Stimulated activated CD8-positive, alpha-beta memory T cell treated with anti-CD3 and anti-CD28 coated beads, Interleukin-15, amount 100 ng/mL, for 1 hour (primary cell): ENCODE measurements at places on chromosomes 13 and 19.

GRCh38 chr13:64347664-64348063, 2882.5 kb downstream of the PCDH9 start:
- no peak for DNase-seq

DNA sequence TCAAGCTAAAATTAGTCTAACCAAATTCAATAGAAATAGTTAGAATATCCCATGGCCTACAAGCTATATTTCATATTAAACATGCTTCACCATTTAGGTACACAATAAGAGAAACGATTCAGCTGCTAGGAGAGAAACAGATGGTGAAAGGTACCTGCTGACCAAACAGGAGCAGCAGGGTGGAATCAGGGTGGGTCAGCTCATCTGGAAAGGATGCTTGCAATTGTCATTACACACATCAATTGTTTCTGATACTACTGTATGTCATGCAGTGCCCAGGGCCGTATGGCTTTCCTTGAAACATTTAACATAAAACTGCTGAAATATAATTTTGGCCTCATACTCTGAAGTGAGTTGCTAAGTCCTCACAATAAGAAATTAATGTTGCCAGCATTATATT, 776.0 kb downstream of the DACH1 start:
- no peak for DNase-seq

DNA sequence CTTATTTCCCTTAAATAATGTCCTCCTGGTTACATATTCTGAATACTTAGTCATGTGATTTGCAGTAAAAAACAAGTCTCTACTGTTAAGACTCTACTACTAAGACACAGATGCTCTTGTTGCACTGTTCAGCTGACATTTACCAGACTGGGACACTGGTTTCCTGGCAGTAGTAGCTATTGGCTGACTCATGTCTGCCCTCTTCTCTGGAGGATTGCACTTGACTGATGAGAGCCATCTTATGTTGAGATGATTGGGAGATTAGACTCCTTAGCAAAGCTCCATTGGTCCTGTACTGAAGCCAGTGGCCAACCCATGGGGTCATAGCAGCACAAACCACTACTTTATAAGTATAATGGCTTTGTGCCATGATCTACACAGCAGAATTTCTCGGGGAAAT, 1672.6 kb upstream of the PCDH20 start:
- no peak for DNase-seq

DNA sequence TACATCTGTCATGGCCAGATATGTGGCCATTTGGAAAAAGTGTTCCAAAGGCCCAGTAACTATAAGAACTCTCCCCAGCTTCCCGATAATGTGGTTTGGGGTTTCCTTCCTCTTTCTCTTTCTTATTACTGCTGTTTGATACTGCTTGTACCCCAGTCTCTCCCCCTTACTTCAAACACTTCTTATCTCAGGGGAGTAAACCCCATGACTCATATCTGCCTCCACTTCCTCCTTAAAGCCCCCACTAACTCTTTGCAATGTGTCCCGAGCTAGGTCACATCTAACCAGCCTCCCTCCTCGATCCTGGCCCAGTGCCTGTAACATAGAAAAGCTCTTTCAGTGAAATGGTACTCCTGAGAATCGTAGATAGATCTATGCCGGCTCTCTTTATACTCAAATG, 82.4 kb upstream of the STARD13 start:
- no peak for DNase-seq

- no peak for DNase-seq
Measured at GRCh38 chr19:2051773-2052704, 995 bp upstream of the MKNK2 start.

GRCh38 chr13:79185580-79185979, 220.5 kb downstream of the RBM26 start:
- DNase-seq: no peak

DNA sequence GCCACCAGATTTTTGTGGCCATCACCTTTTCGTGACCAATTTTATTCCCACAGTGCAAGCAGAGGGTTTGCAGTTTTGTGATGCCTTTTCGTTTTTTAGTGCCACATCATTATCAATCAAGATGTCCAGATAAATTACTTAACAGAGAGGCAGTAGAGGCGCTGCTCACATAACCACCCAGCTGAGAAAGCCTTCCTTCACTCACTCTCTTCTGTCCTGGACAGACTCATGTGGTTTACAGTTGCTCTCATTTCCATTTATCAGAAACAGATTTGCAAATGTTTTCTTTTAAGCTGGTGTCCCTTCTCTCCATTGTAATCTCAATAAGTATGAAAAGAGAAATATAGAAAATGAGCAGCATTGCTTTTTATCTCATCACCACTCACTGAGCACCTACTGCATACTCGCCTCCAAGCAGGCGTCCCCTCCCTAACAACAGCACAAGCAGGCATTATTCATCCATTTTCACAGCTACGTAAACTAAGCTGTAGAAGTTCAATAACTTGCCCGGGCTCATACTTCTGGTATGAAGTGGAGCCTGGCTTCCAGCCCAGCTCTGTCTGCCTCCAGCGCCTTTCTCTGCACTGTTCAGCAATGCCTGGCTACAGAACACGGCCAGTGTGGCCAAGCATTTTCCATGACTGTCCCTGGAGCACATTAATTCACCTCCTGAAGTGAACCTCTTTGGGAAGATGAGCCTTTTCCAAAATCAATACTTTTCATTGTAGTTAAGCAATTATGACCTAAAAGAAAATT, 34.6 kb upstream of the KATNAL1 start:
- DNase-seq: no peak

DNA sequence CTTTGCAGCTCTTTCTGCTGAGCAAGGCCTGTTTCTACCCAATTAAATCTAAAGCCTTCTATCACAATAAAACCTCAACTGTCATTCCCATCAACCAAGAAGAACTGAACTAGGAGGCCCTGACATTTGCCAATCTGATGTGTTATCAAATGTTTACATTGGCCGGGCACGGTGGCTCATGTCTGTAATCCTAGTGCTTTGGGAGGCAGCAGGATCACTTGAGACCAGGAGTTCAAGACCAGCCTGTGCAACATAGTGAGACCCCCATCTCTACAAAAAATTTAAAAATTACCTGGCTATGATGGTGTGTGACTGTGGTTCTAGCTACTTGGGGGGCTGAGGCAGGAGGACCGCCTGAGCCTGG, 2.8 kb upstream of the FBXO17 start:
- DNase-seq: no peak

DNA sequence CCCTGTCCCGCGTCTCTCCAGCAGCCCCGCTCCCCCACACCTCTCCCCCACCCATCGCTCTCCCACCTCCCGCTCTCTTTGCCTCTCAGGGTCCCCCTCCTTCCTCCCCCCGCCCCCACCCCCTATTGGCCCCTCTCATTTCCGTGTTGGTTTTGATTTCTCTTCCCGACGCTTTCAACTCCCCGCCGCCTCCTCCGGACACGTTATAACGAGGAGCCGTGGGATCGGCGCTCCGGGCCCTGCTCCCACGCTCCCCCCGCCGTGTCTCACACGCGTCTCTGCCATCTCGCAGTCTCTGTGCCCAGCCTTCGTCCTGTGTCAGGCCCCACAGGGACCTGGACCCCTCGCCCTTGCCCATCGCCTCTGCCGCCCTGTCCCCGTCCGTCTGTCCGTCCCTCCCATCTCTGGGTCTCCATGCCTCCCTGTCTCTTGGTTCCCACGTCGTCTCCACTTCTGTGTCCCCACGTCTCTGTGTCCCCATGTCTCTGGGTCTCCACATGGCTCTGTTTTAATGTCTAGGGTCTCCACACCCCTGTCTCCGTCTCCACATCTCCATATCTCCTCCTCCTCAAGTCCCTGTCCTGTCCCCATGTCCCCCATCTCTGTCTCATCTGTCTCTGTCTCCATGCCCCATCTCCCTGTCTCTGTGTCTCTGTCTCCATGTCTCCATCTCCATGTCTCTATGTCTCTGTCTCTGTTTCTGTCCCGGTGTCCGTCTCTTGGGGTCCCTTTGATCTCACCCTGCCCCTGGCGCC, 13.1 kb downstream of the ERFL start:
- no peak for DNase-seq

DNA sequence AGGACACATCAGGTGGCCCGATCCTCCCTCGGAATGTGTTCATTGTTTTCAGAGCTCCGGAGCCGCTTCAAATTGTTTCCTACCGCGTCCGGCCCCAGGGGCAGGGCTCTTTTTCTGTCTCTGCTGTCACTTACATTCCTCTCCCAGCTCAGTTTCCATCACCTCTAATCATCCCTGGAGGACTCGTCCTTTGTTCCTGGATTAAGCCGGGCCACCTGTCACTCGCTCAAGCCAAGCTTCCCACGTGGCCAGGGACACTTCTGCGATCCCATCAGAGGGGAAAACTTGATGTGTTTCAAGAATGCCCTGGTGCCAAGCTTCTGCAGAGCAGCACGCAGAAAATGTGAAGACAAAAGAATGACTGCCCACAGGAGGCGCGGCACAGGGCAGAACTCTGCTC, 13.5 kb downstream of the IL17D start:
- no peak for DNase-seq

- DNase-seq: no peak
Measured at GRCh38 chr19:1416014-1416841, 8.8 kb downstream of the DAZAP1 start.

GRCh38 chr13:43240278-43240677, 216.9 kb downstream of the DNAJC15 start:
- DNase-seq: no peak
